ENCODE measurements at places on chromosomes 2 and 18.

GRCh38 chr2:44543773-44544725 is 182.3 kb downstream of the CAMKMT start:
- peak; percentile 67 for DNase-seq

- no peak for DNase-seq
Measured at GRCh38 chr2:81276595-81276994, 972.0 kb upstream of the LRRTM1 start.

- DNase-seq: no peak
Measured at GRCh38 chr2:187991389-187991788, 300.3 kb upstream of the GULP1 start.

DNA sequence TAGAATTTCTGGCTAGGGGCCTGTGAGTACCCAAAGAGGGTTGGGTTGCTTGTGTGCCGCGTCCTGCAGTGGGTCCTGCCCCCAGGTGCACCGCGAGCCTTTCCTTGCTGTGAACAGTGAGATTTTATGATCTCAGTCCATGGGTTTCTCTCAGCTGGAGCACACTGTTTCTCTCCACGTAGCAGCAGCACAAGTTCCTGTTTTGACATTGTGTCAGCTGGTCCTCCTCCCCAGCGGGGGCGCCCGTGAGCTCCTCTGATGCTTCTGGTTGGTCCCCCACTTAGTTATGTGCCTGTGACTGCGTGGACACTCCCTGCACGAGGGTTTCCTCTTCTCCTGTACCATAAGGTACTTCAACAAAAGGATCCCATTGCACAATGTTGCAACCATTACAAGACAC is 29.8 kb downstream of the TSHZ1 start:
- DNase-seq: no peak

- no peak for DNase-seq
Measured at GRCh38 chr2:153601812-153602211, 123.2 kb upstream of the RPRM start.

DNA sequence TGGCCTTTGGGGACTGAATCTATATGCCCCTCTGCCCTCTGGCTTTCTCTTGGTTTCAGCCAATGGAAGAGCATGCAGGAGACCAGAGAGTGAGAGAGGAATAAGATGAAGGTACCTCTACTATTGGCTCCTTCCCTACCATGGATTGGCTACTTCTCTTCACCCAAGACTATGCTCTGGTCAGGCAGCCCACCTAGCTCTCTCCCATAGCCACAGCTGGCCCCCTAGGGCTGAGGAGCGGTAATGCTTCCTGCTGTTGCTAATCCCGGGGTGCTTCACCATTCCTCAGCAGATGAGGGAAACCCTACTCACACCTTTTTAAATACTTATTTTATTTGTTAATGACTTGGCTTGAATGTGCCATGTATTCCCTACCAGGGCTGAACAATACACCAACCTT is 142.4 kb downstream of the MREG start:
- peak; percentile 4 for DNase-seq

DNA sequence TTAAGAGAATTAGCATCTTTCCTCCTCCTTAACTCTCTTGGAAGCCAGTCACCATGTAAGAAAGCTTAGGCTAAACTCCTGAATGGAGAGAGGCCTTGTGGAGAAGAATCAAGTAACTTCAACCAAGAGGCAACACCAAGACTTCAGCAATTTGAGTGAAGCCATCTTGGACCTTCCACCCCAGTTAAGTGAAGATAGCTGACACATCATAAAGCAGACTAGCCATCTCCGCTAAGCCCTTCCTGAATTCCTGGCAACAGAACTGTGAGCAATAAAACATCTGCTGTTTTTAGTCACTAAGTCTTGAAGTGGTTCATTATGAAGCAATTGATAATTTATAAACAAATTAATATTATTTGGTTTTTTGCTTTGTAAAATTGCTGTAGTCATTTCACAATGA is 1.5 kb upstream of the ZNF397 start:
- DNase-seq: no peak

GRCh38 chr2:159126432-159127022 is 158.1 kb downstream of the TANC1 start:
- DNase-seq: no peak

GRCh38 chr18:34261865-34262780 is 37.4 kb upstream of the NOL4 start:
- DNase-seq: no peak

GRCh38 chr2:115560666-115561065 is 1118.2 kb downstream of the DPP10 start:
- DNase-seq: no peak

DNA sequence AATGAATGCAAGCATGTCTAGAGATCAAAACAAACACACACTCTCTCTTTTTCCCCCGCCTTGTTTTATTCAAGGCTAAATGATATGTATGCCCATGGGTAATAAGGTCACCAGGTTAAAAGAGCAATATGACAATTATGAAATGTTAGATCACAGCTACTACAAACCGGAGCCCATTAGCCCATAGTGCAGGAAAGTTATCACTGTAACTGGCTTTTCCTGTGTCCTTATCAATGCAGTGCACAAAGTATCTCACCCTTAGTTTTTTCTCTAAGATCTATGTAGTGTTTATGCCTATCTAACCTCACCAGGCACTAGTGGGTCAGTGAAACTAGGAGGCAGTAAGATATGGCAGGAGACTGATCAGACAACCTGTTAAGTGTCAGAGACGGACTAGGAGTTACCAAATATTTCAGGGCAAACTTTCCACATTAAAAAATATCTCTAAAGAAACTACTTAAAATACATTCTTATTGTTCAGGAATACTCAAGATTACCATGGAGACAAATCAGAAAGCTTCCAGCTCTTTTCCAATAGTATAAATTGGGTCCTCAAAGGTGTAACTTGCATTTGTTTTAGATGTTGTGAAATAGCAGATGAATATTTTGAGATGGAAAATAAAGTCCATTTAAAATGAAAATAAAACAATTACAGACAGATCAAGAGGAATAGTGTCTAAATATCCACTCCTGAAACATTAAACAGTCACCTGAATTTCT is 282.2 kb downstream of the EXOC6B start:
- no peak for DNase-seq

DNA sequence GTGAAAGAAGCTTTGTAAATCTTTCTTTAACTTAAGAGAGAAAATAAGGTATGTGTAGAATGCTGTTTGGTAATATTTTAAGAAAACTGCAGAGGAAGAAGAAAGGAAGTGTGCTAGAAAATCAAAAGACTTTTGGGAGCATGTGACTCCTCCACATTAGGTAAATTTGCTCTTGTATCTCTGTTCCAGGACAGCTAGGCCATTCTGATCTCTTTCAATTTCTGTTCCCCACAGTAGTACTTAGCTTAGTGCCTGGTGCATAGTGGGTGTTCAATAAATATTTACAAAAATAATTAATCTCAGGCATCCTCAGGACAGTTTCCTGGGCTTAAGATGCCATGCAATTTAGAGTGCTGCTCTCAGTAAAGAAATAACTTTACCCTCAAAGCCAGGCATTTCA is 105.0 kb downstream of the GPD2 start:
- DNase-seq: no peak

DNA sequence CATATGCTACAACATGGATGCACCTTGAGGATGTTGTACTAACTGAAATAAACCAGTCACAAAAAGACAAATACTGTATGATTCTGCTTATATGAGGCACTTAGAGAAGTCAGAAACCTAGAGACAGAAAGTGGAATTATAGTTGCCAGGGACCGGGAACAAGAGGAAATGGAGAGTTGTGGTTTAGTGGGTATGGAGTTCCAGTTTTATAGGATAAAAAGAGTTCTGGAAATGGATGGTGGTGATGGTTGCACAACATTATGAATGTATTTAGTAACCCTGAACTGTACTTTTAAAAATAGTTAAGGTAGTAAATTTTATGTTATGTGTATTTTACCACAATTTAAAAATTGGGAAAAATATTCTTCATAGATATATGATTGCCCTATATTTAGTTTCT is 97.7 kb downstream of the DPP4 start:
- DNase-seq: no peak

DNA sequence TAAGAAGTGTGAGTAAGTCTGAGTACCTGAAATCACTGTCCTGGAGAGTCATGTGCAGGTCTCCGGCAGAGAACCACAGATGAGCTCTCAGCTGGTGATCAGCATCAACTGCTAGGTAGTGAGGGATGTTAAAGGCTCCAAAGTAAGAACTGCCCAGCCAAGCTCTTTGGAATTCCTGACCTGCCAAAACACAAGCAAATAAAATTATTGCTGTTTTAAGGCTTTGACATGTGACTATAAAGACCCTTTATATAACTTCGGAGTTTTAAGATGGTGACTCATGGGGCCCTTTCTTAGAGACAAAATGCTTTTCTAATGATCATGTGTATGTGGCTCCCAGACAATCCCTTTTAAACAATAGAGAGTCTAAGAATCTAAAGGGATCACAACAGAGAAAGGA is 855.7 kb downstream of the TRIB2 start:
- DNase-seq: no peak

DNA sequence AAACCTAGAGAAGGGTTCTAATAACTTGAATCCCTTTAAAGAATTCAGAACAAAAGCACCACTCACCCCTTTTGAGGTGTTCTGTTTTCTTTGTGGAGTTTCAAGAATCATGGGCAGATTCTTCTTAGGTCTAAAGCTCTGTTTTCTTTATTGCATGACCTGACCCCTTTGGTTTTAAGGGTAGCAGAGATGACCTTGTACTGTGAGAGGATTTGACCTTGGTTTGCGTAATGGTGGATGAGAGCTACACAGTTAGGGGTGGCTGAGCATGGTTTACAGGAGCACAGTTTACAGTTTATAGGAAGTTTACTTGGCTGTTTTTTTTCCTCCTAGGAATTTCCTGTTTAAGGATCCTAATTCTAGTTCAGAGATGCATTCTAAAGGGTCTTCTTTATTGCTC is 1095.6 kb upstream of the NRXN1 start:
- no peak for DNase-seq
